ENCODE measurements at places on chromosomes 7 and 10.

GRCh38 chr10:12022580-12023257 is 19.9 kb downstream of the UPF2 start:
- no peak for DNase-seq

GRCh38 chr10:1151076-1152033 is 95.2 kb downstream of the WDR37 start:
- no peak for DNase-seq

DNA sequence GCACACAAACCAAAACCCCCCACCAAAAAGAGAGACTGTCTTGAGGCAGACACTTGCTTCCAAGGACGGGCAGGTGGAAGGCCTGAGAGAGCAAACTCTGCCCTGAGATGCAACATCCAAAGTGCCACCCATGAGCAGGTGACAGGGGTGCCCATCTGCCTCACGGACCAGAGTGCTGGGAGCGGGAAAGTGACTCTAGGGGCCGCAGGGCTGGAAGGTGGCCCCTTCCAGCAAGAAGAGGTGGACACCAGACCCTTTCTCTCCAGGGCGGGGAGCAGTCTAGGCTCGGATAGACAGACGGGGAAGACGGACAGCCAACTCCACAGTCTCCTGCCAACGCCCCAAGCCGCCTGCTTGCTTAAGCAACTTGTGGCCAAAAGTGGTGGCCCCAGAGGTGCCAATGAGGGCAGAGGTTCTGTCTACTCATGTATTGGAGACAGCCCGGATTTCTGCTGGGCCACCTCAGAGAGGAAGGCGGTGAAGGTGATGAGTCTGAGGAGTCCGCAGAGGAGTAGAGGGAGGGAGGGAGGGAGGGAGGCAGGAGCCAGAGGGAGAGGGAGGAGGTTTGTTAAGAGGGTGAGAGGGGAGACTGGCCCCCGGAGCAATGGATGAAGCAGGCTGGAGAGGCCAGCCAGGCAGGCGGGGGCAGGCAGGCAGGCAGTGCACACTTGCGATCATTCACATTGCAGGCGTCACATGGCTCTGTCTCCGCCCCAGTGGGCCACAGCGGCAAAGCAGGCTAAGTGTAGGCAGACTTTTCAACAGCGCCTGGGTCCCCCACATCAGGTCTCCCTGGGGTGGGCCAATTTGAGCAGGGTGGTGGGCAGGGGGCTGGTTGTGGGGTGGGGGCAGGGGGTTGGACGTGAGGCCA is 65.6 kb downstream of the SLC29A4 start:
- DNase-seq, result no peak

DNA sequence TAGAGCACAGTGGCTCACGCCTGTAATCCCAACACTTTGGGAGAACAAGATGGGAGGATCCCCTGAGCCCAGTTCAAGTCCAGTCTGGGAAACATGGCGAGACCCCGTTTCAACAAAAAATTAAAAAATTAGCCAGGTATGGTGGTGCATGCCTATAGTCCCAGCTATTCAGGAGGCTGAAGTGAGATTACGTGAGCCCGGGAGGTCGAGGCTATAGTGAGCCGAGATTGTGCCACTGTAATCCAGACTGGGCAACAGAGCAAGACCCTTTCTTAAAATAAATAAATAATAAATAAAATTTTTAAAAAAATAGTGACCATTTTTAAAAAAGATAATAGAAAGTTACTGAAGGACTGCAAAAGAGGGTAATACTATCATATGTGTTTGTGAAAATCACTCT is 28.8 kb downstream of the MTPAP start:
- no peak for DNase-seq

GRCh38 chr7:81682873-81683272 is 87.0 kb downstream of the HGF start:
- DNase-seq, result no peak

DNA sequence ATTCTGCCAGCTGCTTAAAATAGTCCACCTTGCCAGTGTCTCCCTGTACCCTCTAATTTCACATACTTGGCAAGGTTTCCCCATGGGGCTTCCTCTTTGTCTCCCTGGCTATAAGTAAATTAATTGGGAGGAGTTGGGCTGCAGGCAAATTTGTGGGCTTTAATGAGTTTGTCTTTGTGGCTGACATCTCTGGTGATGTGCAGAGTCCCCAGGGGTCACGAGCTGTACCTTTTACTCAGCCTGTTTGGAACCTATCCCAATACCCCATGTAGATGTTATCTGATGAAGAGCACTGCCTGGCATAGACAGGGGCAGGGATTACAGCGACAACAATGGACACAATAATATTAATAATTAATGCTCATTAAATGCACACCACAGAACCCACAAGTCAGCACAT is 132.5 kb downstream of the SLIT1 start:
- DNase-seq, result no peak

- no peak for DNase-seq
Measured at GRCh38 chr10:23202779-23203178, 10.7 kb downstream of the PTF1A start.

All from hepatic stellate cell (primary cell).